AG08395 (cell line): ENCODE measurements at places on chromosomes 7 and 10.

GRCh38 chr10:84194424-84195043 lies at the start of gene CDHR1:
CDHR1 (plus strand) TSS chr10:84194537; CDS start chr10:84194761, 224 bp downstream.
- peak; percentile 27 for DNase-seq

DNA sequence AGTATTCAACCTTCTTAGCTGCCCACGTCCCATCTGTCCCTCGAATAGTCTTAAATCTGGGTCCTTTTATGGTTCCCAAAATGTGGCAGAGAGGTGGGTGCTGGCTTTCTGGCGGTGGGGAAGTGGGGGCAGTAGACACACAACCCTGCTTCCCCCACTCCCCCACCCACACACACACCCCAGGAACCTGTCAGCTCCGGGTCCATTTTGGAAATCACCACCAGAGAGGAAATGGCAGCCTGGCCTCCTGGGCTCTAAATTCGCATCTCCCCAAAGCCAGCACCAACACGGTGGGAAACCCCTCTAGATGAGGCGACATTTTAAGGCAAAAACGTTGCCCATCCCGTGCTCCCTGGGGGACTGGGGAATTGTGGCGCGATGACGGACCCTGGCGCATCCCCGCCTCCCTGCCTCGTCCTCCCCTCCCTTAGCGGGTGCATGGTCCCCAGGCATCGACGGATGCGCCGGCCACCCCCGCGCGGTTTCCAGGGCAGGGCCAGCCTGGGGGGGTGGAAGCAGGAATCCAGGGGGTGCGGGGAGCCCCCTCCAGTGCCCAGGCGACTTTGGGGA lies 702 bp downstream of the TMEM130 start:
- DNase-seq, result no peak

GRCh38 chr7:12719981-12720865 lies 32.8 kb downstream of the ARL4A start:
- DNase-seq, result no peak

- DNase-seq, result no peak
These were observed 6.7 kb downstream of the SKAP2 start for GRCh38 chr7:26857506-26858240.

- no peak for DNase-seq
These were observed 136.0 kb downstream of the CUL2 start for GRCh38 chr10:34954142-34954541.

- DNase-seq, result no peak
These were observed 14.6 kb downstream of the ZCWPW1 start for GRCh38 chr7:100413889-100414288.

DNA sequence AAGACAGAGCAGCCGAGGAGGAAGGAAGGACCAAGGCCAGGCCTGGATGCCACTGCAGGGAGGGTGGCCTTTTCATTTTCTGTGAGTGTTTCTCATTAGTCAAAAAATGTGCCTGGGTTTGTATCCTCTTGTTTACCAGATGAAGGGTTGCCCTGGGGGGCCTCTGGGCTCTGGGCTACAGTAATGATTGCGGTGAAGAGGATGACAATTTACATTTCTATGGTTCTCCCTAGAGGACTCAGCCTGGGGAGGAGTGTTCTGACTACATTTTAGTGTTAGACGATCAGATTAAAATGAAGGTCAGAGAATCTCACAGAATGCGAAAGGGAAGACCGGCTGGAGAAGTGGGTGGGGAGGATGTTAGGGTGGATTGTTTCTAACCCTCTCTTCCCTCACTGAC lies 108.0 kb upstream of the KMT2C start:
- DNase-seq, result no peak

DNA sequence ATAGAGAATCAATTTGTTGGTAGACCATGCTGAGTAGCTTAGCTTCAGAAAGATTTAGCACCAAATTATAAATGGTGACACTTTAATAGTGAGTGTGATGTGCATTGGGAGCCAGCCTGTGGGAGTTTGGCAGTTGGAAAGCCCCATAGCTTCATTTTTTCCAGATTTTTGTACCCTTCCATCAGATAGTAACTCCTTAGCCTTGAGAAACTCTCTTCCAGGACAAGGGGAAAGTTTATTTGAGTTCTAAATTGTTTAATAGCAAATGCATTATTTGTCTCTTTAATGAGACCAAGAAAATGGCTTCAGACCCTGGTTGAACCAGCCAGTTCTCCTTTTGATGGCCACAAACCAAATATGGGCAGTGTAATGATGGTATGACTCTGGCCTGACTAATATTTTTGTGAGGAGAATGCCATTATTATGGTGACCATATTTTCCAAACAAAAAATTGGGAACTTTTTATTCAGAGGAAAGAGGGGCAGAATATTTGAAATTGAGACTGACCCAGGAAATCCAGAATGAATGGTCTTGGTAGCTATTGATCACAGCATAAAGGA lies 49.8 kb downstream of the PLCE1 start:
- peak; percentile 15 for DNase-seq

GRCh38 chr7:1654738-1655475 lies 15.2 kb upstream of the ELFN1 start:
- DNase-seq, result no peak

- DNase-seq, result no peak
These were observed 60.7 kb downstream of the VCL start for GRCh38 chr10:74058658-74059057.

DNA sequence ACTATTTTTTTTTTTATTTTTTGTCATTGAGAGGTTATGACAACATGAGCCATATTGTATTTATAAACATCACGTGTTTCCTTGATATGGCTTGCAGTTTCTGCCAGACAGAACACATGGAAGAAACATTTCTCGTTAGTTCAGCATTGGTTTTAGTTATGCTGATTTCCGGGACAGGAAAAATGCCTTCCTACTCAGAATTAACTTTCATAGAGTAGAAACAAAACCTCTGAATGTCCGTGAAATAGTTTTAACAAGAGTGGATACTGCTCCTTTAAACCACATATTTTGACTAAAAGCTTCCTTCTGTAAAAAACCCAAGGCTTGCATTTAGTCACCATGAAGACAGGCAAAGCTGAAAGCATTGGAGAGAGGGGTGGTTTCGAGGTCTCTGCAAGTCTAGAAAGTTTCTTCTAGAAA lies 240.4 kb downstream of the KIAA1217 start:
- DNase-seq, result no peak

DNA sequence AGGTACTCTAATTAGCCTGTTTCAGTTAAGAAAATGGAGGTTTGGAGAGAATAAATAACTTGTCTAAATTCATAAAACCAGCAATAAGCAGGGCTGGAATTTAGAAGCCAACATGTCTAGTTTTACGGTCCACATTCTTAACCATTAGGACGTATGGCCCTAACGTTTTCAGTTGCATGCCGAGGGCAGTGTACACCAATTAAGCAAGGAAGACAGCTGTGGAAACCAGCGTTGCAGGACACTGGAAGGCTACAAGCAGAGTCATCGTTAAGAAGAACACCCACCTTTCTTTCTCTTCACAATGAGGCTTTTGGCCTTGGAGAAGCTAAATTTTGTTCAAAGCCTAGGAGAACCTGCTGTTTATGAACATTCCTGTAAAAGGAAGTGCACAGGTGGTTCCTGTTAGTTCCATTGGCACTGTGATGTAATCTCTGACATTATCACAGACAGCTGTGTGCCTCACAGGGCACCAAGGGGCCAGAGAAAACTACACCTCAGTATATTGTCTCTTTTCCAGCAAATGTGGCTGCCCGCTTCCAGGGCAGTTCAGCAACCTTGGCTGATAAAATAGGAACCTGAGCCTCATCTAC lies 21.0 kb downstream of the MPP7 start:
- DNase-seq, result no peak

- no peak for DNase-seq
These were observed 56.7 kb downstream of the DDC start for GRCh38 chr7:50508471-50508943.

- DNase-seq, result no peak
These were observed 329.3 kb downstream of the CACNA2D1 start for GRCh38 chr7:82114237-82114636.

DNA sequence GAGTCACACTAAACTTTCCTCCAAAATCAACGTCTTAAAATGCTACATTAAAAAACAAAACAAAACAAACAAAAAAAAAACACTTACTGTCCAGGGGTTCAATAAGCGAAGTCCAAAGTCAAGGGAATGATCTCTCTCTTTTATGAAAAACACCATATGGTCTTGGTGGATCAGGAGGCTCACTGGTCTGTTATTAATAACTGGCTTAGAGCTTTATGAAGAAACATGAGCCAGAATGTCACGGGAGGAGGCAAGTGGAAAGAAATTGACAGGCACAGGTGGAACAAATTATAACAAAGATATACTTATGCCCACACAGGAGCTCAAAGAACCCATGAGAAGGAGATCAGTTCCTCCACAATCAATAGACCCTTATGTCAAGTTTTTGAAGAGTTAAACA lies at the start of gene MRLN:
MRLN (minus strand) TSS at position 189 of the 400 bp plus-strand sequence.
- no peak for DNase-seq

DNA sequence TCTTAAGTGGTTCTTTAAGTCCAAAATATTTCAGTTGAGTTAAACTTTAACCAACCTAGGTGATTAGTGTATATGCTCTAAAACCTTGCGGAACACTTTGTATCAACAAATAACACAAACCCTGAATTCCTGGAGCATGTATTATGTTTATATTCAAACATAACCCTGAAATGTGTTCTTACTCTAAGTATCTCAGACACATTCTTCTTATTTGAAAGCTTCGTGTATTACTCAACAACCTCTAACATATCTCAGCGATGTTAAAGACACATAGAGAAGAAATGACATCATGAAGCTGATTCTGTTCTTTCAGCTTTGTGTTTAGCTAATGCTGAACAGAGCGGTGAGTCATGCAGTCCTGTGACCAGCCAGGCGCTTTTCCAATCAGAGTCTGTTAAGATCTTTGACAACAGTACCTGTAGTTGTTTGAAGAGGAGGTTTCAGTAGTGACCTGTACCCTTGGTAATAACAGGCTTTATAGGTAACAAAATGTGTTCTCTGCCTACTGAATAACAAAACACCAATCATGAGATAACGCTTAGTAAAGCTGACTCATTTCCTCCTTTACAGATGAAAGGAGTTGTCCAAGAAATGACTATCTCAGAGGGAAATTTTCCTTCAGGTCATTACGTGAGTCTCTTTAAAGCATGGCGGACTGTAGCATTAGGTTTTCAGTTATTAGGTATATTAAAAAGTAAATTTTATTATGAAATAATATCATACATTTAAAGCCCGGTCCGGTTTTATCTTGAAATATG lies 67.3 kb upstream of the KLF6 start:
- peak; percentile 82 for DNase-seq

- no peak for DNase-seq
These were observed 291.9 kb downstream of the SH2D4B start for GRCh38 chr10:80829562-80829961.

DNA sequence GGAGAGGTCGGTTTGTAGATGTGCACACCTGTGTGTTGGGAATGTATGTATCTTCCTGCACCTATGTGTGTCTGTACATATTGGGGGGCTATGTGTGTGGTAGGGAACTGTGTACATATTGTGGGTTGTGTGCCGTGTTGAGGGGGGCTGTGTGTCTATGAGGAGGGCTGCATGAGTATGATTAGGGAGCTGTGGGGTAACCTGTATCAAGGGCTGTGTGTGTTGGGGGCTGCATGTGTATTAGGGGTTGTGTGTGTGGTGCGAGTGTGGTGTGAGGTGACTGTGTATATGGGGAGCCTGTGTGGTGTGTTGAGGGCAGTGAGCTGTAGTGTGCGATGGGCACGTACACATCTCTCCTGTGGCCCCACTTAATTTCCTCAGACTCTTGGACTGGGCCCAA lies 22.2 kb upstream of the PAX2 start:
- no peak for DNase-seq

GRCh38 chr10:125129076-125129458 lies 31.3 kb downstream of the CTBP2 start:
- no peak for DNase-seq

DNA sequence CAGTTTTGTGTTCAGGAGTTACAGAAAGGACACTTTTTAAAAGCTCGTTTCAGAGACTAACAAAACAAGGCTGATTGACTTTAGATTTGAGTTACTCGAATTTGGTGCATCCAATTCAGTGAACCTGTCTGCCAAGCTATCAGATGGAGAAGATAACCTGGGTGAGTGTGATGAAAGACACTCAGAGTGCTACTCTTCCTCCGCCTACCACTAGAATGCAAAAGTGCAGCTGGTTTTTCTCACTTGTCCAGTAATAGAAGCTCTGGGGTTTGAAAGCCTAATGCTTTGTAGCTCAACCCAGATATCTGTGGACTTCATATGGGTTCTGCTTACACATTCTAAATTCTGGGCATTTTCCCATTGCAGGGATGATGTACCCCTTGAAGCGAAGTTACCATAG lies 82.8 kb upstream of the NPY start:
- no peak for DNase-seq

- no peak for DNase-seq
These were observed 2.5 kb downstream of the HSPB1 start for GRCh38 chr7:76304888-76305375.
